ENCODE measurements at places on chromosomes 12 and 14. TPM values are rescaled to one million over a fixed set of nuclear protein-coding genes. Genes with fewer than 3 reads are reported as not detected.

Gene LRP1-AS
- not detected for total RNA-seq

Gene TAPBPL
- total RNA-seq: 6.2 TPM

Gene ETV6
- 3.6 TPM for total RNA-seq

Gene ALX1
- total RNA-seq: not detected

Gene TAS2R46
- total RNA-seq: 2.0 TPM

Gene TXNRD1
- 737 TPM for total RNA-seq

- no peak for DNase-seq
Observed at GRCh38 chr12:119423285-119423684, 88.8 kb downstream of the CCDC60 start.

- DNase-seq: no peak
Observed at GRCh38 chr12:30696103-30696408, 387 bp upstream of the IPO8 start.

DNA sequence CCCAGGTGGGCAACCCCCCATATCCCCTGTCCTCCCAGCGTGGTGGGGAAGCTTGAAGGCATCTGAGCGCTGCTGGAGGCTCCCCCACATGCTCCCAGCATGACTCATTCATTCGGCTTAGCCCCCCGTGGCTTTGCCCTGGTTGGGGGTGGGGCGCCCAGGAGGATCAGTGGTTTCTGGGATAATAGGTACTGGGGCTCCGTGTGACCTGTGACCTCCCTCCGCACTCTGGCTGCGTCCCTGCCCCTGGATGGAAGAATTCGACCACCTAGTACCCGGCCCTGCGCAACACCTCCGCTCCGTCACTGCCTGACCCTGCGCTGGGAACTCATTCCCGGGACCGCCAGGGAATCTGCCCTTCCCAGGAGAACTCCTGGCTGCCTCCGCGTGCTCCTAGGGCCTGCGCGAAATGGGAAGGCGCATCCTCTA, 120.1 kb downstream of the AACS start:
- no peak for DNase-seq

- DNase-seq: no peak
Observed at GRCh38 chr12:19030180-19030579, 99.4 kb upstream of the PLEKHA5 start.

DNA sequence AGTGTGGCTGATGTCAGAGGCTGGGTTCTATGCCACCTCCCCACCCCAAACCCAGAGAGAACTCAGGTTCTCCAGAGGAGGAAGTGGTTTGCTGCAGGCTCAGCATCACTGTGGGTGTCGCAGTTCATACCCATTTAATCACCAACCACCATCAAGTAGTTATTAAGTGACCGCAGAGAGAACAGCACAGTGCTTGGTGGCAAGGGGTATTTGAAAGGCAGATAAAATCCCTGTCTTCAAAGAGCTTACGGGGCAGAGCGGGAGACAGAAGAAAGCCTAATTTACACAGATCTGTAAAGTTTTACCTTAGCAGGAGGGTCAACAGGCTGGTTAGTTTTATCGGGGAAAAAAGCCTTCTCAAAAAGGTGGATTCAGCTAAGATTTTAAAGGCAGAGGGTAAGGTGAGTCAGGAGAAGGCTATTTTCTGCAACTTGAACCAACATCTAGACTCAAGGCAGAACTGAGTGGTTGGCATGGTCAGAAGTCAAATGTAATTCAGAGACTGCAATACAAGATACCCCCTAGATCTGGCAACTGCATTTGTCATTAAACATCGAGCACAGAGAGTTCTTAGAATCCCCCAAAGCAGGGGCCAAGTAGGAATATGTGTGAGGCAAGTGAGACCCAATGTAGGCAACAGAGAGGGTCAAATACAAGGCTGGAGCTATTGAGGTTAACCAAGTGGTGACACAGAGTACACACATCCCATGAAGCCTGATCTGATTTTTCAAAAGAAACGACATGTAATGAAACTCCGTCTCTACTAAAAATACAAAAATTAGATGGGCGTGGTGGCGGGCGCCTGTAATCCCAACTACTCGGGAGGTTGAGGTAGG, 13.2 kb downstream of the PXN start:
- no peak for DNase-seq

DNA sequence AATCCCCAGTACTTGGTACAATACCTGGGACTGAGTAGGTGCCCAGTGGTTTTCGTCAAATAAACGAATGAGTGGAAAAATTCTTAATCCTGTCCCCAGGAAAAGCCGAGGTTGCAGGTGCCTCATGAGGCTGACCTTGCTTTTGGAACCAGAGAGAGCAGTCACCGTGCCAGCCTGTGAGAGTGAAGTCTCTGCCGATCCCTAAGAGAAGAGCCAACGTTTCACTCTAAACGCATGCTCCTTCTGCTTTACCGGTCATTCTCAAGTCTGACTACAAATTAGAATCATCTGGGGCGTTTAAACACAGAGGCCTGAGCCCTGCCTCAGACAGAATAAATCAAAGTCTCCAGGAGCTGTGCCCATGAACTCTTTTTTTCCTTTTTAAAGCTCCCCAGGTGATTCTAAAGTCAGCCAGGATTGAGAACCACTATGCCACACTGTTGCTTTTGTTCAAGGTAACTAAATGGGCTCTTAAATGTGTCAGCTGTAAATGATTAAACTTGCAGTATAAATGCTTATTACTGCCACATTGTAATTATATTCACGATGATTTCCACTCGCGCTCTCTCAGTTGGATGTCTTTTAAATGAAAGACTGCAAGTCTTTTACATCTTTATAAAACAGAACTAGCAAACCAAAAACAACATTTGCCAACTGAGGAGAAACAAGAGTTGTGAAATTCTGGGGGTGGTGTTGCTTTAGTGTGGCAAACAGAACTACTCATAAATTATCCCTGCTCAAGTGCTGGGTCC, 26.9 kb downstream of the TCP11L2 start:
- no peak for DNase-seq

DNA sequence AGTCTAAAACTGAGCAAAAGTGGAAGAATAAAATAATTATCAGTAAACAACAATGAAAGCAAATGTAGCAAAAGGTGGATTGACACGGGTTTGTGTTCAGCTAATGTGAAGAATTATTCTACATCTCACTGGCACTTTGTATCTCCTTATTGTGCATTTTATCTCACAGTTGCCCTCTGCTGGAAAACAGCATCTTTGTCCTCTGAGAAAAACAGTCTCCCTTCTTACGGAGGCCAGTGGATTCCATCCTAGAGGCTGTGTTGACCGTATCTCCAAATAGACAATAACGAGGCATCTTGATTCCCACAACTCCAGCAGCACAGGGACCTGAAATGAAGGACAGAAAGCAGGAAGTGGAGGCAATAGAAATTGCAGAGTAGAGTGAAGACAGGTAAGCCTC, 51.3 kb upstream of the PLBD1 start:
- peak; percentile 13 for DNase-seq

GRCh38 chr14:96799489-96800054, 2.4 kb downstream of the VRK1 start:
- no peak for DNase-seq

All from fibroblast of lung (primary cell).